Stimulated activated CD8-positive, alpha-beta memory T cell treated with anti-CD3 and anti-CD28 coated beads, Interleukin-4, amount 100 ng/mL, for 4 hours (primary cell): ENCODE measurements at places on chromosomes 3 and 15.
A peak's percentile ranks its signal among the peaks of the same experiment; 100 is the strongest.

DNA sequence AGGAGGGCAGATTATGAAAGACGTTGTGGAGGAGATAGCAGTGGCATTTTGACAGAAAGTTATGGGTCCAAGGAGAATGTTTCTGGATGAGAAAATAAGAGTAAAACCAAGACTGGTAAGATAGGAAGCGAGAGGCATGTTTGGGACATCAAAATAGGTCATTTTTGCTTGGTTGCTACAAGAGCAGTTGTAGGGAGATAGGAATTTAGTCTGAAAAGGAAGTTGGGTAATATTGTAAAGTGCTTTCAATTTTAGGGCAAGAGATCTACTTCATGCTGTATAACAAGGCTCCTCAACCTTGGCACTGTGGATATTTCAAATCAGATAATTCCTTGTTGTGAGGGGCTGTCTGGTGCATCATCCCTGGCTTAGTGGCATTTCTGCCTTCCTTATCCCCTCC is 118.0 kb upstream of the DPH6 start:
- DNase-seq = no peak

DNA sequence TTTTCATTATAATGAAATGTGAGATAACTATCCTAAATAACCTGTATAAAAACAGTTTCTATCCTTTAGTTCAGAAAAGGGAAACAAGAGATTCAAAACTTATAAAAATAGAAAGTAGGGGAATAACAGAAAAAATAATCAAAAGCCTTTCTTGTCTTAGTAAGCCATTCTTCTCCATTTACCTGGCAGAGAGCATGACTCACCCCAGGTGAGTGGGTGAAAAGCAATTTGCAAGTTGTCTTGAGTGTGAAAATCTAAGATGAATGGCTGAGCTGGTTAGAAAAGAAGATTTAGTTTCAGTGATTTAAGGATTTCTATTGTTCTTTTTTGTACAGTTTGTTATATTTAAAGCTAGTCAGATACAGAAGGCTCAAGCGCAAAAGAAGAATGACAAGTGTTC is 702.0 kb downstream of the GRM7 start:
- no peak for DNase-seq

GRCh38 chr3:72383883-72384282 is 464.4 kb downstream of the SHQ1 start:
- no peak for DNase-seq

DNA sequence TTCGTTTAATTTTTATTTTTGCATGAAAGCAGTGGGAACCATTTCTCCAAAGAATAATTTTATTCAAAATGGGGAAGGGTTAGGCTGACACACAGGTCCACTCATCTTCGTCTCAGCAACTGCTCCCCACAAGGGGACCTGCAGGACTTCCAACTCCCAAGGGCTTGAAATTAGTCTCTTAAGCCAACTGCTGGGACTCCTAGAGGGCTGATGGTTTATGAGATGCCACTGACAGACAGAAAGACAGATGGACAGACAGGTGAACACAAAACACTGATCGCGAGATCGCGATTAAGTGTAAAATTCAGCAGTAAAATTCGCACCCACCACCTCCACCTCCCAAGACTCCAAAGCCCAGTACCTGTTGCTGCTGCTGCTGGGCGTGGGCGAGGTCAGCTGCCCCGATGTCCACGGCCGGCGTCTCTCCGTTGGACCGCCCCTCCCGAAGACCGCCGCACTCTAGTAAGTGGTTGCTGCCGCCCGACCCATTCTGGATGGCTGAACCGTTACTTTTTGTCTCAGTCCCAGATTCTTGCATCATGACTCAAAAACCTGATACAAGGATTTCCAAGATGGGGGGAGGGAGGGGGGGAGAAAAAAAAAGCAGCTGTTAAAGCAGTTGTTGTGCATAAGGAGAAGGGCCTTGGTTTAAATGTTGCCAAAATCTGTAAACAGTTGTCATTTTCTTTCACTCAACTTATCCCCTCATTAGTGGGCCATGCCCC is 385.5 kb downstream of the FOXP1 start:
- DNase-seq = no peak

- no peak for DNase-seq
These were observed 9.6 kb downstream of the OSBPL11 start for GRCh38 chr3:125585595-125586223.

- DNase-seq = no peak
These were observed 280.4 kb downstream of the ULK4 start for GRCh38 chr3:41681479-41681878.

- DNase-seq = no peak
These were observed 2.8 kb downstream of the LRRN1 start for GRCh38 chr3:3802046-3802445.

DNA sequence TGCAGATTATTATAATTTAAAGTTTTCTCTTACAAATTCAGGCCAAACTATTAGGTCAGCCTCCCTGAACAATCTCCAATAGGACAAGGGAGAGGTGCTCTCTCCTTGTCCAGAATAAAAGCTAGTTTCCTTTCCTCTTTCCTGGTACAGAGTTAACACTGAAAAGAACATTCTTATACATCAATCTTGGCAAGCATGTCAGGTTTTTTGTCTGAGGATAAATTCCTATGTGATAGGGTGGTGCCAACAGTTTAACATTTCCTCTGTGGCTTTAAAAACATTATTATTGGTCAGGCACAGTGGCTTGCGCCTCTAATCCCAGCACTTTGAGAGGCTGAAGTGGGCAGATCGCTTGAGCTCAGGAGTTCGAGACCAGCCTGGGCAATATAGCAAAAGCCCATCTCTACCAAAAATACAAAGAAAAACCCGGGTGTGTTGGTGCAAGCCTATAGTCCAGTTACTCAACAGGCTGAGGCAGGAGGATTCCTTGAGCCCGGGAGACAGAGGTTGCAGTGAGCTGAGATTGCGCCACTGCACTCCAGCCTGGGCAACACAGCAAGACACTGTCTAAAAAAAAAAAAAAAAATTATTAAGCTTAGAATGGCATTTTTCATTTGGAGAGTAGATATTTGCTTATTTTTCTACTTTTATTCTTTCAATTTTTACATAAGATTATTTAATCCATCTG is 13.7 kb upstream of the ULK4 start:
- DNase-seq = no peak

DNA sequence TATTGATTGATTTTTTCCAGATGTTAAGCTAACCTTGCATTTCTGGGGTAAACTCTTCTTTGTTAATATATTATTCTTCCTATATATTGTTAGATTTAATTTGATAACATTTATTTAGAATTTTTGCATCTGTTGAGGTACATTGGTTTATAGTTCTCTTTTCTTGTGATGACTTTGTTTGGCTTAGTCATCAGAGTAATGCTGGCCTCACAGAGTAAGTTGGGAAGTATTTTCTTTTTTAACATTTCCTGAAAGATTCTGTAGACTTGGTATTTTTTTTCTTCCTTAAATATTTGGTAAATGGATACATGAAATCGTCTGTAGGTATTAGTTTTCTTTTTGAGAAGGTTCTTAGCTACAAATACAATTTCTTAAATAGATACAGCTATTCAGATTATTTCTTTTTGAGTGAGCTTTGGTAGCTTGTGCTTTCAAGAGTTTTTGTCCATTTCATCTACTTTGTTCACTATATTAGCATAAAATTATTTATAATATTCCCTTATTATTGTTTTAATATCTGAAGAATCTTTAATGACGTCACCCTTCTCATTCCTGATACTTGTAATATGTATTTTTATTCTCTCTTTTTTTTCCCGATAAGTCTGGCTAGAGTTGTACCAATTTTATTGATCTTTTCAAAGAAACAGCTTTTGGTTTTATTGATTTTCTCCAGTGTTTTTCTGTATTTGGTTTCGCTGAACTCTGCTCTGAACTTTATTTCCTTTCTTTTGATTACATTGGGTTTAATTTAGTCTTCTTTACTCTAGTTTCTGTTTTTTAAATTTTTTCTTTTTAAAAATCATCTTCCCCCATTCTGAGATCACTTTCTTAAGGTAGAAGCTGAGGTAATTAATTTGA is 6.5 kb upstream of the HPS3 start:
- DNase-seq = no peak

GRCh38 chr15:56248311-56248992 is 4.8 kb upstream of the RFX7 start:
- DNase-seq = no peak

GRCh38 chr15:73560501-73561117 is 72.6 kb downstream of the NPTN start:
- no peak for DNase-seq

GRCh38 chr15:25694823-25695312 is 168.3 kb downstream of the ATP10A start:
- DNase-seq = no peak

DNA sequence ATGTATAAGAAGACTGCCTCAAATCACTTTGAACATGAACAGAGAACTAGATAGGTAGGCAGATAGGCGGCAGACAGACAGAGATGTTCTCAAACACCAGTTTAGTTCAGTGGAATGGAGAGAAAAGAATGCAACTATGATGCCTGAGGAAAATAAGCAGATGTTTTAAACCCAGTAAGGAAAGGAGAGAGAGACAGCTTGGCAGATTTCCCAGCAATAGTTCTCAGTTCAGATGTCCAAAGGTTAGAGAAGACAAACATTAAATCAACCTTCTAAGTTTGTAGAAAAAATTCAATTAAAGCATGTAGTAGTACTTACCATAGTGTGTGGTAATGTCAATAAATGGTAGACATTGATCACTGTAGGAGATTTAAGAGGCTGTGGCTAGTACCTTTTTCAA is 209.6 kb upstream of the PFN2 start:
- no peak for DNase-seq

GRCh38 chr15:29364426-29365078 is 94.9 kb upstream of the NSMCE3 start:
- no peak for DNase-seq

DNA sequence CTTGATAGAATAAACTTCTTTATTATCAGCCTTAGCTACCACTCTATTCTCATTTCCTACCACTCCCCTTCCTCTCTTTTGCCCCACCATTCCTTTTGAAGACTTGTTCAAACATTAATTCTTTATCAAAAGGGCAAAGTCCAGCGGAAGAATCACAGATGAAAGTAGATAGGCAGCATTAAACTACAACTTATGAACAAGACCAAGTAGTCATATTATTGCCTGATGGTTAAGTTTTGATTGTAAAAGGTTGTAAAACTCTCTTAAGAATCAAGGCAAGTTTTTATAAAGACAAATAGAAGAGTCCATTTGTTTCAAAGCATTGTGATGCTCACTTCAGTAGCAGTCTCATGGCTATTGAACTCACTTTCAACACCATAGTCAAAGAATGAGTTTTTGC is 22.4 kb upstream of the TGFBR2 start:
- DNase-seq = no peak

DNA sequence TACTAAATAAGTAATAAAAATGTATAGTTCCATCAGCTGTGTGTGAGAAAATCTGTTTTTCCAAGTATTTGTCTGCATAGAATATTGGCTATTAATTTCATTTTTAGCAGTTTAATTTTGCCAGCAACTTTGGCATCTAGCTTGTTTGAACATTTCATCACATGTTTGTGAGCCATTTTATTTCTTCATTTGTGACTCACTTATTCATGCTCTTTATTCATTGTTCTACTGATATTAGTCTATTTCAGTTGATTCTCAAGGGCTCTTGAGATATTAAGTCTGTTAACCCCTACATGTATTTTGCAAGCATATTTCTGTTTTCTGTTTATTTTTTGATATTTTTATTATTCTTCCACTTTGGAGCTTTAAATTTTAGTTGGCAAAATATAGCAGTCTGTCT is 74.0 kb upstream of the PHLDB2 start:
- DNase-seq = no peak

DNA sequence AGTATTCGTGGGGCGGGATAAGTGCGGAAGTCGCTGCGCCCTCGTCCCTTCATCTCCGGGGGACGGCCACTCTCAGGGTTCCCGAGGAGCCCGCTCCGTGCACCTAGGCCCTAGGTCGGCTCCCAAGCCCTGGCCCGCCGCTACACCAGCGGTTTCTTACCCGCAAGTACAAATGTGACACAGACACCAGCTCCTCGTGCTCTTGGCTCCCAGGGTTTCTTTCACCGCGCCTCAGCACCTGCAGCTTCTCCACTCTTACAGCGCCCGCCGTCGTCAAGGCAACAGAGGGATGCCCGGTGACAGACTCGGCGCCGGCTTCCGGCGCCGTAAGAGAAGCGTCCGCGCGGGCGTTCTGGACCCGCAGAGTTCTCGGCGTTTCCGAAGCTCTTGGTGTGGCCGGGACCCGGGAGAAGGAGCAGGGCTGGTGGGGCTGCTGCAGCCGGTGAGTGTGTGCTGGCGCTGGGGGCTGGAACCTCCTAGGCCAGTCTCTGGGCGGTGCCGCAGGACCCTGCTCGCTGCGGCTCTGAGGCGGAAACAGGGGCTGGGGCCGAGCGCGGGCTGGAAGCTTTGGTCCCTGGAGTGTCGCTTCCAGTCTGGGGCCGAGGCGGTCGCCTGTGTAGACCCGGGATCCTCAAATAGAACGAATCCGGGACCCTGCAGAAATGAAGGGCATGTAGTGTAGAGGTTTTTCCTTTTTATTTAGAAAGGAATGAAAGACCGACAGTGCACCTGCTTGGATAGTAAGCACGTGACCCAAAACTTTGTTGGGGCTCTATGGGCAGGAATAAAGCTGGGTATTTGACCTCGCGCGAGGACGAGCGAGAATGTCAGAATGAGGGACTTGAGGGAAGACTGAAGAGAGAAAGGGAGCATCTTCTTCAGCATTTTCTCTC is 155.4 kb upstream of the GOLGA6L4 start:
- no peak for DNase-seq

GRCh38 chr15:30010746-30011145 is 72.0 kb upstream of the GOLGA8J start:
- DNase-seq = no peak

- peak; percentile 67 for DNase-seq
These were observed 40.0 kb downstream of the PTPN23 start for GRCh38 chr3:47420511-47421484.

- DNase-seq = no peak
These were observed 13.2 kb downstream of the MRAS start for GRCh38 chr3:138361561-138361971.

DNA sequence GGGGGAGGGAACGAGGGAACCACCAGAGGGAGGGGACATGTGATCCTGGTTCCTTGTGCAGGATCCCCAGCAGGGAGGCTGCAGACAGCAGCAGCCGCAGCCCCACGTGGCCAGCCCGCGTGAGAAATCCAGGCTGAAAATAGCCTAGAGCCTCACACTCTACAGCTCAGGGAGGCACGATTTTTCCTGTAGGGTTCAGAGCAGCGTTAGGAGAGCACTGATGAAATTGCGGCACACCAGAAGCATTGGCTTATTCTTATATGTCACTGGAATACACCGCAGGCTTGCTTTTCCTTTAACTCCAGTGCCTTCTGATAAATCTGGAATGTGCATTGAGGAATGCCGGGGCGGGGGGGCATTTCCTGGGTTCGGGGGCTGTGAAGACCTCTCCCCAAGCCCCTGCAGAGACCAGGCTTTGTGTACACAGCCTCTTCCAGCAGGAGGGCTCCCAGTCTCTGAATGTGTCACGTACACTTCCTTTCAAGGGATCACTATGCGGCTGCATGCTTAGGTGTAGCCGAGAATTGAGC is 193.0 kb downstream of the ATP10A start:
- no peak for DNase-seq

- DNase-seq = no peak
These were observed 2.5 kb downstream of the PIK3CA start for GRCh38 chr3:179150610-179151009.

DNA sequence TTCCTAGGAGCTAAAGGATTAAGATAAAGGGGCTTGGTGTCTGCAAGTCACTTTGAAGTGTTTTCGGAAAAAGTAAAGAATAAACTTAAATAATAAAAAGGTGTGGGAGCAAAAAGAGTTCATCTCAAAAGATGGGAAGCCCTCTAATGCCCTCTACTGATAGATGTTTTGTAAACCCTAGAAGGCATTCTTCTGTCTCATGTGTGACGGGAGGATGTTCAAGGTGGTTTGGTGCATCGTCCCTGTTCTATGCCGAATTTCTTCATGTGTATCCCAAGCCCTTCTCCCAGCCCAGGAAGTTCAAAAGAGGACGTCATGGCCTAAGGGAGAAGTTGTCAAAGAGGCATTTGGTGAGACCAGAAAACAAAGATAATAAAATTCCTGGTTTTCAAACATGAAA is 37.2 kb downstream of the CCK start:
- DNase-seq = no peak
